Chondrocyte (in vitro differentiated cells): ENCODE measurements at places on chromosomes 2 and 18.

- no peak for DNase-seq
These were observed 51.7 kb upstream of the SMIM21 start for GRCh38 chr18:75478996-75479880.

GRCh38 chr2:96241227-96241626 lies 24.6 kb downstream of the TMEM127 start:
- DNase-seq, result peak; percentile 22

DNA sequence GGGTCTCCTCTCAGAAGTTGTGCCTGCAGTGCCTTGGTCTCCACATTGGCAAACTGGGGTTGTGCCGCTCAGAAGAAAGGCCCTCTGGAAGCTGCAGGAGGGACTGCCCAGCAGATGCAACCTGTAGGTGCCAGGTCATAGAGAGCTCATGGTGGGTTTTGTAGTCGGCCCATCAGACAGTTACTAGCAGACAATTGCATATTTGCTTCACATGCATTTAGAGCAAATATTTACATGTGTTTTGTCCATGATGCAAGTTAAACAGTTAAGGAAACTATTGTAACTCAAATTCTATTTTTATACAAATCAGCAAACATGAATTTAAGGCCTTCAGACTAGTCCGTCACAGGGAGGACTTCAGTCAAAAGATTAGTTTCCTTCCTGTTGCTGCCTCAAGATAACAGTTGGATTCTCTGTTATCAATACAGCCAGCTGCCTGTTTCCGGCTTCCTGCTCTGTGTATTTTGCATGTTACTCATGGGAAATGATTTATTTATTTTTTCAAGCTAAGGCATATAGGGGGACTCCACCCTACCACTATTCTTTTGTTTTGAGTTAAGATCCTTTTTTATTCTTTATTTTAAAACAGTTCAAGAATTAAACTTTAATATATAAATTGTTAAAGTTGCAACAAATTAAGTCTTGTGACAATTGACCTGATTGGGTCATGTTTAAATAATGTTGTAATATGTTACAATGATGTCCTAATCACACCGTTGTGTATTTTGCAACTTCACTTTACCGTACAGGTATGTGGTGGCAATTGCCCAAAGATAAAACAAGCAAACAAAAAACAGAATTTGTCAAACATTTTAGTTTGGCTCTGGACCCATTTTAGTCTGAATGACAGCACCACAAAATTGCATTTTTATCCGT lies 133.5 kb downstream of the SPTBN1 start:
- no peak for DNase-seq

DNA sequence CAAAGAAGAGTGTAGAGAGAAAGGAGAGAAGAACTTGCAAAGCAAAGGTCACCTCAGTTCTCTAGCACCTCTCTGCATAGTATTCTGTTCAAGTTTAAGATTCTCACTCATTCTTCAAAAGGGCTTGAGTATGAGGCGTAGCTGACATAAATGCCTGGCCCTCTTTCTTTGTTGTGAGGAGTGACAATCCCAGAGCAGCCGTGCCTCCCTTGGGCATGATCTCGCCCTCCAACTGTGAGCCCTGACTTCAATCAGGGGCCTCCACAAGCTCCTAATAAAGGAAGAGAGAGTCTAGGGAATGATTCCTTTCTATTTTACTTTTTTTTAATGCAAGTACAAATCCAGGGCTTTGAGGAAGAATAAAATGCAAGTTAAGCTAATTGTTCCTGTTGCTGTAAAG lies 402.7 kb downstream of the LRP1B start:
- DNase-seq, result no peak

DNA sequence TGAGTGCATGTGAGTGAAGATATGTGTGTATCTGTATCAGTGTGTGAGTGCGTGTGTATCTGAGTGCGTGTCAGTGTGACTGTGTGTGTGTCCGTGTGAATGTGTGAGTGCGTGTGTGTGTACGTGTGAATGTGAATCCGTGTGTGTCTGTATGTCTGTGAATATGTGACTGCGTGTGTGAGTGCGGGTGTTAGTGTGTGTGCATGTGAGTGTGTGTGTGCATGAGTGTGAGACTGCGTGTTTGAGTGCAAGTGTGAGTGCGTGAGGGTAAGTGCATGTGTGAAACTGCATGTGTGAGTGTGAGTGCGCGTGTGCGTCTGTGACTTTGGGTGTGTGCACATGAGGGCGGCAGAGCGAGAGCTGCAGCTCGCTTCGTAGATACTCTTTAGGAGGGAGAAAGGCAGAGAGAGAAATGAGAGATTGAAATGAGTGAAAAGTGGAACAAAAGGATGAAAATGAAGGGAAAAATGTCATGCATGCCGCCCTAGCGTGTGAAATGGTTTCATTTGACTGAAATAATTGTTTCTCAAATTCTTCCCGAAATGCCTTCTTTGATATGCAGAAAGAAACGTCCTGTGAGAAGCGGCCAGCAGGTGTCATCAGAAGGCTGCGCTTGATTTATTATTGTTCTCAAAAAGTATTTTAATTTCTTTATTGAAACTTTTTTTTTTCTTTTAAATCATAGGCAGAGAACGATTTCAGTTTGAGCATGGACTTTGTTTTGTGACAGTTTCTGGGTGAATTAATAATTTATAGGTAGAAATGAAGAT lies 25.6 kb downstream of the ZNF407 start:
- no peak for DNase-seq

GRCh38 chr2:129092956-129093355 lies 774.3 kb upstream of the HS6ST1 start:
- DNase-seq, result no peak

GRCh38 chr2:159292157-159292556 lies 5.7 kb upstream of the WDSUB1 start:
- no peak for DNase-seq

GRCh38 chr2:55137024-55137958 lies 87.0 kb upstream of the RTN4 start:
- no peak for DNase-seq

GRCh38 chr2:56008661-56009431 lies 85.3 kb upstream of the EFEMP1 start:
- no peak for DNase-seq

DNA sequence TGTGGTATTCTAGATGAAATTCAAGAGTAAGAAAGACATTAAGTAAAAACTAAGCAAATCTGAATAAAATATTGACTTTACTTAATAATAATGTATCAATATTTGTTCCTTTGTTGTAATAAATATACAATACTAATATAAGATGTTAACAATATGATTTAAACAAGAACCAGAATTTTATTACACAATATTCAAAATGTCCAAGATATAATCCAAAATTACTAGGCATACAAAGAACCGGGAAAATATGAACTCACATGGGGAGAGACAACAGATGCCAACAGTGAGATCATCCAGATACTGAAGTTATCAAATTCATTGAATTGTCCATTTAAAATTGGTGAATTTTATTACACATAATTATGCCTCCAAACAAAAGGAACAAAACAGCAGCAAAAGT lies 286.3 kb downstream of the AFF3 start:
- no peak for DNase-seq

DNA sequence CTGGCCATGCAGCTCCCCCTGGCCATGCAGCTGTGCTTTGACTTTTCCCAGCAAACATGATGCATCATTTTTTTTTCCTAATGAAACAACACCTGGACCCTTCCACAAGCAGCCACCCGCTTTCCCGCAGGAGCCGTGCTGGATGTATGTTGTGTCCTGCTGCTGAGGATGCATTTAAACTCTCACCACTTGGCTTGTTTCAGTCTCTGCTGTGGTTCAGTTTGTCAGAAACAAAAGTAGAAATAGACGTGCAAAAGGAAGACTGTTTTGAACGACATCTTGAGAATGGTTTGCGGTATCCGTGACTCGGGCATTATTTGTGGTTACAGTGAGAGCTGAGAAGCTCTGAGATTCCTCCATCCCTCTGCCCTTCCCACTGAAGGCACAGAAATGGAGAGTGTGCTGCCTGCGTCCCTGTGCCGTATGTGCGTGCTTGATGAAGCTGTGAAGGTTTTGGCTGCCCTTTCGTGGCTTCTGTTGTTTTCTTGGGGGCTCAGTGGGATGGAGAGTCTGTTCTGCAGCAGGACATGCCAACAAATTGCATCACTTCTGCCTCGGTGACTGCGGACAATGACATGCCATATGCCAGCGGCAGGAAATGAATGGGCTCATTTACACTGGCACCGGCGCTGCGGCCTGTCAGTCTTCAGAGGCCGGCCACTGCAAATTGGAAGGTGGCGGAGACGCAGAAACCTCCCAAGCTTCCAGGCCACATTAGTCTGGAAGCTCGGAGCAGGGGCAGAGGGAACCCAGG lies 417.7 kb upstream of the SALL3 start:
- DNase-seq, result no peak

- DNase-seq, result no peak
These were observed 1407.0 kb upstream of the CELF4 start for GRCh38 chr18:38972571-38972970.

- DNase-seq, result no peak
These were observed 118.8 kb downstream of the SETBP1 start for GRCh38 chr18:44799382-44799906.

GRCh38 chr18:62977512-62977911 lies 262.2 kb downstream of the PHLPP1 start:
- no peak for DNase-seq

- no peak for DNase-seq
These were observed 31.0 kb downstream of the CELF4 start for GRCh38 chr18:37534627-37535026.

GRCh38 chr2:771538-771937 lies 94.3 kb upstream of the TMEM18 start:
- no peak for DNase-seq

DNA sequence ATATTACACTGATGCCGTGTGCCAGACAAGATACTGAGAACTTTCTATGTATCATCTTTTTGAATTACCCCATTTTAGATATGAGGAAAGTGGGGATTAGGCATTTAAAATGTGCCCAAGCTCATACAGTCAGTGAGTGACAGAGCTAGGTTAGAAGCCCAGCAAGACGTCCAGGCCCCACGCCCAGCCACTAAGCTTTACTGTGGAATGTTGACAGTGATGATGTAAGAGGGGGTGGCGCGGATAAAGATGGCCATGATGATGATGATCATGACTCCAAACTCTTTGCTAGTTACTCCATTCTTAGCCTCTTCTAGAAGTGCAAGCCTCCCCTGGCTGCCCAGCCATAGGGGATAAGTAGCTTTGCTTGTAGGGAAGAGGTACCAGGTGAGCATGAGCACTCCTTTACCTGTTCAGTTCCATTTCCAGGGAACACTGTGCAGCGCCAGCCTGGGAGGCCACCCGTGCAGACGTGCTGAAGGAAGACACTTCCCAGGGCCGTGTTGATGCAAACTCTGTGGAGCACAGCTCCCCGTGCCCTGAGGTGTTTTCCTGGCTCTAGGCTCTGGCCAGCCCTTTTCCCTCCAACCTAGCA lies 65.5 kb downstream of the BCL2L11 start:
- no peak for DNase-seq

- no peak for DNase-seq
These were observed 170.7 kb upstream of the SOX11 start for GRCh38 chr2:5521461-5521860.
